Upper lobe of left lung (tissue), 6 donors: ENCODE measurements at places on chromosomes 12 and 14. TPM values are rescaled to one million over a fixed set of nuclear protein-coding genes. Genes with fewer than 3 reads are reported as not detected.

- no peak overlapping the region for H3K4me3 ChIP-seq
- no peaks in the 10 kb centered on the region for H3K27me3 ChIP-seq
- peaks cover 6% of the 10 kb centered on the region for H3K4me1 ChIP-seq
- no peak for DNase-seq
- H3K36me3 ChIP-seq = peaks cover 5% of the 10 kb centered on the region
Observed at GRCh38 chr12:12180575-12180974, 86.3 kb downstream of the LRP6 start.

AVPR1A gene
- 0.61 TPM for total RNA-seq

DNA sequence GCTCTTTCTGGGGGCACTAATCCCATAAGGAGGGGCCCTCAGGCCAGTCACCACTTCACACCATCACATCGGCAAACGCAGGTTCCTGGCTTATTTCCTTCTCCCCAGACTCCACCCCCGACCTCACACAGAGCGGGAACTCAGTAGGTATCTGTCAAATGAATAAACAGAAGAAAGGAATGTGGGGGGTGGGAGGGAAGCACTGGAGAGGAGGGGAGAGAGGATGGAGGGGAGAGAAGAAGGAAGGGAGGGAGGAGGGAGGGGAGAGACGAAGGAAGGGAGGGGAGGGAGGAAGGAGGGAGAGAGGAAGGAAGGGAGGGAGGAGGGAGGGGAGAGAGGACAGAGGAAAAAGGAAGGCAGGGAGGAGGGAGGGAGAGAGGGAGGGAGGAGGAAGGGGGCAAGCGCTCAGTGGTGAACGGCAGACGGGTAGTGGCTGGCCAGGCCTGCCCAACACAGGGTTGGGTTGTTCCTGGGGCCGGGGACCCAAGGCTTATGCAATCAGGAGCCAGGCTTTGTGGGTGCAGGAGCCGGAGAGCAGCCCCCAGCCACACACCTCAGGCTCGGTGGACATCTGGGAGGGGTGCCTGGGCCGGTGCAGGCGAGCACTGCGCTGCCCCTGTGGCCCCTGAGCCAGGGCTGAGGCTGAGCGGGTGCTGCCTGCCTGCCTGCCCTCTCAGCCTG lies 52.6 kb upstream of the FBRSL1 start:
- DNase-seq = peak; percentile 57
- peaks cover 2% of the 10 kb centered on the region for H3K4me1 ChIP-seq
- H3K27ac ChIP-seq = no peak overlapping the region
- H3K27me3 ChIP-seq = no peaks in the 10 kb centered on the region

RAPGEF3 gene
- total RNA-seq = 19.1 TPM

GRCh38 chr14:61516964-61517653 lies 178.2 kb upstream of the HIF1A start:
- no peak for DNase-seq
- no peak overlapping the region for H3K4me3 ChIP-seq
- no peaks in the 10 kb centered on the region for H3K27me3 ChIP-seq
- no peaks in the 10 kb centered on the region for H3K36me3 ChIP-seq
- H3K27ac ChIP-seq = no peak overlapping the region

EML1 gene
- 35.0 TPM for total RNA-seq

DNA sequence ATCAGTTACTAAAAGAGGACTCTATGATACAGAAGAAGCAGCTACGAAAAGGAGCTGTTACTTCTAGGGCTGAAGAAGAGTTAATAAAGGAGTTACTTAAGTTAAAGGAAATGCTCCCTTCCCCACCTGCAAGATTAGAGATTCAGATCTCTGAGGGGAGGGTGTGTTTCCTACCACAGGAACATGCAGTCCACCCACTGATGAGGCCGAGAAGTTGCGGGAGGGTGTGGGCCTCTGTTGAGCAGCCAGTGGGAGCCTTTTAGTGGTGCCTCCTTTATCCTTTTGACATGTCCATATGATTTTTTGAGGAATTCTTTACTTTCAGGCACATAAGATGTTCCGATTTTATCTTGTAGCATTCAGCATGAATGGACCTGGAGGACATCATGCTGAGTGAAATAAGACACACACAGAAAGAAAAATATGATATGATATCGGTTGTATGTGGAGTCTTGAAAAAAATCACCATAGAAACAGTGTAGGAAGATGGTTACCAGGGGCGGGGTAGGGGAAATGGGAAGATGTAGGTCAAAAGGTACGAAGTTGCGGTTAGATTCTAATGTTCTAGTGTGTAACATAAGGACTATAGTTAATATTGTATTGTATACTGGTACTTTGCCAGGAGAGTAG lies 4.4 kb upstream of the M6PR start:
- H3K4me1 ChIP-seq = peaks cover 9% of the 10 kb centered on the region
- no peaks in the 10 kb centered on the region for H3K27me3 ChIP-seq
- DNase-seq = peak; percentile 28
- no peak overlapping the region for H3K27ac ChIP-seq

GARIN6 gene
- not detected for total RNA-seq

GRCh38 chr12:75704664-75705063 lies 193.3 kb upstream of the KRR1 start:
- H3K4me1 ChIP-seq = no peaks in the 10 kb centered on the region
- H3K27me3 ChIP-seq = no peaks in the 10 kb centered on the region
- no peak overlapping the region for H3K27ac ChIP-seq
- H3K36me3 ChIP-seq = no peaks in the 10 kb centered on the region
- DNase-seq = no peak
- no peak overlapping the region for H3K4me3 ChIP-seq

GRCh38 chr12:38123566-38124246 lies 192.9 kb upstream of the ALG10B start:
- no peaks in the 10 kb centered on the region for H3K36me3 ChIP-seq
- no peak overlapping the region for H3K4me3 ChIP-seq

DNA sequence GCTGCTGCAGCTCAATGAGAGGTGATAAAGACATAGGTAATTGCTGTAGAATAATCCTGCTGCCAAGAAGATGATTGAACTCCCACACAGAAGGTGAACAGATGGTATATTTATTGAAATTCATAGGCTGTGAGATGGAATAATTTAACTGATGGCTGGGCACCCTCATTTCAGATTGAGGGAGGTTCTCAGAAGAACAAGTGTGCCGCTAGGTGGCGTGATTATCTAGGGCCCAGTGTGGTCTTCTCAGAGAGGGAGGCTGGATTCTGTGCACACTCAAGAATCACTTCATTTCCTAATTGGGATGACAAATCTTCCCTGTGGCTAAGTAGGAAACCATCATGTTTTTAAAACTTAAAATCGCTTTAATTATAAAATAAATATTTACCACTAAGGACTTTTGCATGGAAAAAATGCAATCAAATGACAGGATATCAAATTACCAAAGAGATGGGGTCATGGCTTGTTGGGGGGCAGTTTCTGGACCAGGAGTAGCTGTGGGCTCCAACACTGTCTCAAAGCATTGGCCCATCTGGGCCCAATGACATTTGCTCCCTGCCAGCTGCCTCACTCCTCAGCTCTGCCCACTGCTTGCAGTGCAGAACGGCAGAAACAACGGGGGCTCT lies 132.3 kb downstream of the SNAPC1 start:
- H3K27me3 ChIP-seq = no peaks in the 10 kb centered on the region
- peak; percentile 48 for DNase-seq
- H3K4me1 ChIP-seq = no peaks in the 10 kb centered on the region

DNA sequence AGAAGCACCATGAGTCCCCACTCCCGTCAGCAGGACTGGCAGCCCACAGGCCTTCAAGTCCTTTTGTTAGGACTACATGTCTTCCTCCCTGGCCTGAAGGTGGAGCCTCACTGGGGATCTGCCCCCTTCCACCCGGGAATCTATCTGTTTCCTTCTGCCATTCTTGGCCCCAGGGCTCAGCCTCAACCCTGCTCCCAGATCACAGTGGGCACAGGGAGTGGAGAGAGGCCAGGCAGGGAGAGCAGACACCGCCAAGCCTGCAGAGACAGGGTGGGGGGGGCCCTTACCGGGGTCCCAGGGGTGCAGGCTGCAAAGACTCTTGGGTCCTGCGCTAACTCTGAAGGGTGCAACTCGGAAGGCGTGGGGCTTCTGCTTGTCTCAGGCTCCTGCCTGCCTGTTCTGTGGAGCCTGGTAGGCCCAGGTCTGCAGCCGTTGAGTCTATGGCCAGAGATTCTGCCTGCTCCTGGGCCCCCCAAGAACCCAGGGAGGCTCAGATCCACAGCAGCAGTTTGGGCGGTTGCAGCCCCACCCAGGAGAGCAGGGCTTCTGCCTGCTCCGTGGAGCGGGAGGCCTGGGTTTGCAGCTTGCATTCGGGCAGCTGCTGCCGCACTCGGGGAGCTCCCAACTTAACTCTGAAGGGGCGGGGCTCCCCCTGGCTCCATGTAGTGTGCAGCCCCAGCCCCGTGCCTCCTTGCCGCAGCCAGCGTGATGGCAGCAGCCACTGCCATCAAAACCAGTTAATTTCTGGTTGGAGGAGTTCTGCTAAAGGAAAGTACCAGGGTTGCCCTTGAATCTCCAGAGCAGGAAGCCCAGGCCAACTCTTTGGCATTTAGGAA lies 21.7 kb upstream of the PLBD1 start:
- no peak overlapping the region for H3K4me3 ChIP-seq
- H3K36me3 ChIP-seq = no peaks in the 10 kb centered on the region
- H3K27me3 ChIP-seq = no peaks in the 10 kb centered on the region
- no peak overlapping the region for H3K27ac ChIP-seq
- peak; percentile 53 for DNase-seq
- no peaks in the 10 kb centered on the region for H3K4me1 ChIP-seq

DNA sequence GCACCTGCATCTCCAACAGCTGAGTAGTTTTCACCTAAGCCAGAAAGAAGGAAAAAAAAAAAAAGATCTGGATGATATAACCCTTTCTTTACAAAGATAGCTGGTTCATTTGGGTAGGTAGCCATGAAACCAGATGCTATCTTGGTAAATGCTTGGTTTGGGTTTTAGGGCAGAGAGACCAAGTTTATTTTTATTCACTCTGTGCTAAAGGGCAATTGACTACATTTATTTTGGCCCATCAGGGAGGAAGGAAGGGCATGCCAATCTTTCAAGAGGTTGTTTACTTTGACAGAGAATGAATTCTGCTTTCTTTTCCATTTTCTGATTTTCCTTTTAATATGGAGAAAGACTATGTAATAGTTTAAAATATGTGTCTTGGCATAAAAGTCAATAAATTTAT lies 91.0 kb downstream of the NTN4 start:
- H3K27me3 ChIP-seq = no peaks in the 10 kb centered on the region
- DNase-seq = no peak
- H3K27ac ChIP-seq = no peak overlapping the region
- no peak overlapping the region for H3K4me3 ChIP-seq

DNA sequence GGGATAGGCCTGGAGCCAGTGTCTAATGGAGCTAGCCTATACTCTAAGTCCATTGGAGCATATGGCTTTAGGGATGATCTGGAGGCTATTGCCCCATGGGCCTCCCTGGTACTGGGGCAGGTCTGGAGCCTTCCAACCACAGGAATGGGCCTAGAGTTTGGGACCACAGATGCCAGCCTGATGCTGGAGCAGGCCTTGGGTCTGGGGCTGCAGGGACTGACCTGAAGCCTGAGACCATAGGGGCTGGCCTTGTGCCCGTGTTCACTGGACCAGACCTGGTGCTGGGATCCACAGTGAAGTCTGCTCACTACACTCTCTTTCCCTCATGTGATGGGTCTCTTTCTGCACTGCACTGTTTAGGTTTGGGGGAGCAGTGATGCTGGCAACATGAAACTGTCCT lies 95.0 kb downstream of the KLHL28 start:
- no peaks in the 10 kb centered on the region for H3K4me1 ChIP-seq
- H3K36me3 ChIP-seq = no peaks in the 10 kb centered on the region
- no peak overlapping the region for H3K4me3 ChIP-seq
- no peak overlapping the region for H3K27ac ChIP-seq

- DNase-seq = no peak
- no peak overlapping the region for H3K27ac ChIP-seq
- no peaks in the 10 kb centered on the region for H3K27me3 ChIP-seq
- H3K4me1 ChIP-seq = no peaks in the 10 kb centered on the region
Observed at GRCh38 chr12:94815958-94816357, 165.6 kb upstream of the TMCC3 start.

PPP1R12A gene
- 50.7 TPM for total RNA-seq

- no peaks in the 10 kb centered on the region for H3K36me3 ChIP-seq
- no peak for DNase-seq
- no peaks in the 10 kb centered on the region for H3K27me3 ChIP-seq
- H3K27ac ChIP-seq = peak overlapping the region; percentile 59
- H3K4me1 ChIP-seq = peaks cover 8% of the 10 kb centered on the region
Observed at GRCh38 chr12:97555547-97556187, 93.1 kb downstream of the RMST start.

OTX2 gene
- not detected for total RNA-seq

- H3K4me1 ChIP-seq = no peaks in the 10 kb centered on the region
- H3K4me3 ChIP-seq = no peak overlapping the region
- no peaks in the 10 kb centered on the region for H3K36me3 ChIP-seq
- no peak overlapping the region for H3K27ac ChIP-seq
Observed at GRCh38 chr14:71621276-71621675, 311.0 kb upstream of the RGS6 start.

ENDOU gene
- total RNA-seq = 0.44 TPM

DNA sequence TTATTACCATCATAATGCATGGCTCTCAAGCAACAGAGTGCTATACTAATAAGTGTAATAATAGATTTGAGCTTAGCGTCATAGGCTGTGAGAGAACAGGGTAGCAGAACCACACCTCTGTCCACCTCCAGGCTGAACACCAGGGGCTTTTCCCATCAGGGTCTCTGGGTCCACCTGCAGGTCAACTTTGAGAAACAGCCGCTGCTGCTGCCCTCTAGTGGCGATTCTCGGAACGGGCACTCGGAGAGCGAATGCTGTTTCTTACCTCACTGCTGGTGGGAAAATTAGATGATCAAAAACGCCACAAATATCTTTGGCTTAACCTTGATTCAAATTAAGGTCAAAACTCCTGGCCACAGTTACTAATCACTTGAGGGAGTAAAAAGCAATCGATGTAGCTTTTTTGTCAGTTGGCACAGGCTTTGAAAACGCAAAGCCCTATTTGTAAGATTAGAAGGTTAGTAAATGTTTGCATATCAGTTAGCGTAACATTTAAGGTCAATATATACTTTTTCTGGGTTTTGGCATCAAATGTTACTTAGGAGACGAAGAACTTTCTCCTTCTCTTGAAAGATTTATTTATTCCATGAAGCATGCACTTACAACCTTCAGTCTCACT lies 127.9 kb upstream of the TMEM132D start:
- no peaks in the 10 kb centered on the region for H3K27me3 ChIP-seq
- peak; percentile 36 for DNase-seq
- no peaks in the 10 kb centered on the region for H3K4me1 ChIP-seq
- no peak overlapping the region for H3K27ac ChIP-seq
- H3K4me3 ChIP-seq = no peak overlapping the region

APOLD1 gene
- 36.5 TPM for total RNA-seq

GRCh38 chr12:106774808-106775524 lies 484 bp downstream of the RIC8B start:
- DNase-seq = no peak
- peak overlapping the region; percentile 76 for H3K4me3 ChIP-seq
- no peaks in the 10 kb centered on the region for H3K27me3 ChIP-seq
- H3K36me3 ChIP-seq = no peaks in the 10 kb centered on the region
- peaks cover 11% of the 10 kb centered on the region for H3K4me1 ChIP-seq
- peak overlapping the region; percentile 94 for H3K27ac ChIP-seq

FSCB gene
- total RNA-seq = 2.1 TPM

DNA sequence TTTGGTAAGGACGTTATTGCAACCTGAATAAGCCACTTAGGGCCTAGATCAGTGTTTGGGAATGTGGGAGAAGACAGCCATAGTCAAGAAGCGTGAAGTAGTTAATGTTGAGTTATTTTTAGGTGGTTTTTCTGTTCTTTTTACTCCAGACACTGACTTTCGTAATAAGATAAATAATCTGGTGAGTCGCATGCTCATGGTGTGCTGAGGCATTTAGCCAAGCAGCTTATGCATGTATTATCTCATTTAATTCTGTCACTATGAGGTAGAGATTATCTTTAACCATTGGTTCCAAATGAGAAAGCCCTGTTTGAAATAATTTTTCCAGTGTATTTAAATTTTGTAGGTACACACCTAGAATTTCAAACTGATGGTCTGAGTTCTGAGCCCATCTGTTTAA lies 67.3 kb downstream of the RCOR1 start:
- no peaks in the 10 kb centered on the region for H3K27me3 ChIP-seq
- no peak for DNase-seq
- H3K4me3 ChIP-seq = no peak overlapping the region
- H3K36me3 ChIP-seq = no peaks in the 10 kb centered on the region
